ENCODE measurements at places on chromosomes 1 and 21.

DNA sequence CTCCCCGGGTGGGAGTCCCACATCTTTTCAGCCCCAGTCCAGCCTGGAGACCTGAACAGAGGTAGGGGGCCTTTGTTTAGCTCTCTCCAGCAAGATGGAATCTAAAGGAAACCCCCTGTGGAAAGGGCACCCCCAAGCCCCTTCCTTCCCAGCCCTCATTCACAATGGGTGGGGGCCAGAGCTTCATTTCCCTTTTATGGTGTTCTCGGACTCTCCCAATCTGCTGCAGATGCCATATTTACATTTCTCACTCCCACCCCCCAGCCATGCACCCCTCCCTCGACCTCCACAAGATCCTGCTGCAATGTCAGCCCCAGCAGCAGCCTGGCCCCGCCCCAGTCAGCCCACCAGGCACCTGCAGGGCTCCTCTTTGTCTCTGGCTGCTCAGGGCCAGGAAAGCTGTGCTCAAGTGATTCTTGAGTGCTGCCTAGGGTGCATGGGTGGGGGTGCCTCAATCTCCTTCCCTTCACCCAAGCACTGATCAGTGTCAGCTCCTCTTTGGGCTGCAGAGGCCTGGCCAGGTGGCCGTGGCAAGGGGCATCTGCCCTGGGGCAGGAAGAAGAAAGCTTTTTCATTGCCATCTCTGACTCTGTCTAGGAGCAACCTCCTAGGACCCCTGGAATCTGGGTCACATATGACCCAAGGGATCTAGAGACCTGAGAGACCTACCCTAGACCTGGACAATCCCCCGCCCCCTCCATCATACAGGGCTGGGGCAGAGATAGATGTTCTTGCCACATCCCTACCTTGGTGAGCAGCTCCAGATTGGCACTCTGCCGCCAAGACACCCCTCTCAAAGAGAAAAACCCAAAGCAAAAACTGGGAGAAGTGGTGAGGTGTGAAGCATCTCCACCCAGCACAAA lies 1.7 kb downstream of the KIF21B start:
- no peak for DNase-seq

GRCh38 chr1:68326481-68326880 lies 94.2 kb upstream of the WLS start:
- DNase-seq, result no peak

DNA sequence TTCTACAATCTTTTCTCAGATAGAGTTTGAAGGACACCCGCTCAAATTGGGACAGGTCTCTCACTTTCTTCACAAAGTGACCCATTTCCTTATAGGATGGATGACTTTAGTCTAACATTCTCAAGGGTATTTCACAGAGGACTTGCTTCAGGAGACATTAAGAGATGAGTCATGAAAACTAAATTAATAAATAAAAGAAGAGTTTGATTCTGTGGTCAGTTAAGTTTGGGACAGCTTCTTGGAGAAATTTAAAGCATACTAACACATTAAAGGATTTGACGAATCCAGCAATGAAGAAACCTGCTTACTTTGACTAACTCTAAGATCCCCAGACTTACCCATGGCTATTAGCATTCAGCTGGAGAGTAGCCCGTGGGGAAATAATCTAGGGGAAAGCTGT lies 95.6 kb upstream of the RAB3GAP2 start:
- DNase-seq, result no peak

- DNase-seq, result no peak
Measured at GRCh38 chr21:16179773-16180172, 450.0 kb downstream of the USP25 start.

GRCh38 chr1:235122348-235122747 lies 6.3 kb downstream of the TOMM20 start:
- no peak for DNase-seq

DNA sequence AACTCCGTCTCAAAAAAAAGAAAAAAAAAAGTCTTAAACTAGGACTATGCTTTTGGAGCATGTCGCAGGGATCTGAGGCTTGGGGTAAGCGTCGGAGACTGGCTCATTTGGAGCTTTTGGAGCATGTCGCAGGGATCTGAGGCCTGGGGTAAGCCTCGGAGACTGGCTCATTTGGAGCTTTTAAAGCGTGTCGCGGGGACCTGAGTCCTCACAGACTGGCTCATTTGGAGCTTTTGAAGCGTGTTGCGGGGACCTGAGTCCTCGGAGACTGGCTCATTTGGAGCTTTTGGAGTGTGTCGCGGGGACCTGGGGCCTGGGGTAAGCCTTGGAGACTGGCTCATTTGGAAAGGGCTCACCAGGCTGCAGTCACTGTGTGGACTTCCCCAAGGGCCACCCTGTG lies 13.6 kb upstream of the TSPEAR start:
- no peak for DNase-seq

Data from NCI-H1105 (cell line).